ENCODE measurements at places on chromosomes 2 and 18.

DNA sequence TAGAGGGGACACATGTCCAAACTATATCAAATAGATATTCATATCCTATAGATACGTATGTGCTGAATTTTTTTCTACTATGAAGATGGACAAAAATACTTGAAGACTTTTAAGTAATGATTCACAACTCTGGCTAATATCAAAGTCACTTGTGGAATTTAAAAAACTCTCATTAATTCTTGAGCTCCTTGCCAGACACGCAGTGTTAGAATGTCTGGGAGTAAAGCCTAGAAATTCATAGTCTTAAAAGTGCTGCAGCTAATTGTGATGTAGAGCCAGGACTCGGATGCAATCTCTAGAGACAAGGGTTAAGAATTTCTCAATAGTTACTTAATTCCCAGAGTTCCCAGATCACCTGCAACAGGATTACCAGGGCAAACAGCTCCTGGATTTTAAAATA is 107.4 kb downstream of the ARL6IP6 start:
- no peak for DNase-seq

- no peak for DNase-seq
These were observed 286.8 kb downstream of the RAD51AP2 start for GRCh38 chr2:17231394-17231965.

DNA sequence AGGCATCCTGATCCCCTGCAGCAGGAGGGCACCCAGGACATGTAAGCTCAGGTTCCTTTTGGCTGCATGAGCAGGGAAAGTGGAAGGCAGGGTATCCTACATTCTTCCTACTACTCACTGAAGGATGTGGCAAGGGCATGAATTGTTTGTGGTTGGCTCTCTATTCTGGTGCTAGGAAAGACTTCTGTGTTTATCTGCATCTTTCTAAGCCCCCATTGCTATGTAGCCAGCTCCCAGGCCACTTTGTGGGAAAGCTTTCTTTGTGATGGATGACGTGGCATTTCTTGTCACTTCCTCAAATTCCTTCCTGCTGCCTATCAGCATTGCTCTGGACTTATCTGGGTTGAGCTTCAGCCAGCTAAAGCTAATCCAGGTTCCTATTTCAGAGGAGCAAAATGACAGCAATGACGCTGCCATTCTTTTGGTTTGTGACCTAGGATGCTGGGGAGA is 46.2 kb downstream of the MEIS1 start:
- DNase-seq: no peak

DNA sequence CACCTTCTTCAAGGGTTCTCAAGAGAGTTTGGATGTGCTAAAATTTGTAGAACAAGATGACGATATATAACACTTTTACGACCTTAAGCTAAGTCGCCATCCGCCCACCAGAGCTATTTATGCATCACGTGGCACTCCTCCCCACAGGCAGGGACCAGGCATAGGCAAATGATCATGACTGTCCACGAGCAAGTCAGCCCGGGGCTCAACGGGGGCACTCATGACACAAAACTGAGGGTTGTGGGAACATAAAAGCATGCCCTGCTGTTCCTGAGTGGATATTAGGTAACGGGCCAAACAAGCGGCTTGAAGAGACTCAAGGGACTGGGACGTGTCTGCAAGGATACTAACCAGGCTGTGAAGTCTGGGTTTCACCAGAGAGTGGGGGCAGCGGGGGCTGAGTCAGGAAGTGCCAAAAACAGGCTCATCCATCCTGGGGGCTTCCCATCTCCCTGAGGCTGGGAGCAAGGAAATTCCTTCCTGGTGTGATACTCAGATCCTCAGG is 58.1 kb downstream of the FAM178B start:
- no peak for DNase-seq

DNA sequence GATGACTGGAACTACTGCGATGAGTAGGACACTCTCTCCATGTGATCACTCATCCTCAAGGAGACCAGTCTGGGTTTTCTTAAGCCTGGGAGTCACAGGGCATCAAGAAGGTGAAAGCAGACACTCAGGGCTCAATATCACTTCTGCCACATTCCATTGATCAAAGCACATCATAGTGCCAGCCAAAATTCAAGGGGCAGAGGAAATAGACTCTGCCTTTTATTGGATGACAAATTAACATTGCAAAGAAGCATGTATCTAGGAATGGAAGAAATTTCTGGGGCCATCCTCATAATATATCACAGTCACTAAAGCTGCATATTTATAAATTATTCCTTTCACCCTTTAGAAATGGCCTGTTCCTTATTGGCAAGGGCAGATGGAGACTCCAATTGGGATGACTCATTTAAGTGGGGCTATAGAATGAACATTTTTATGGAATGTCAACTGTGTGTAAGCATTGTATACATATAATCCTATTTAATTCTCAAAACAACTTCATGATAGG is 114.8 kb upstream of the CDC42EP3 start:
- DNase-seq: no peak

DNA sequence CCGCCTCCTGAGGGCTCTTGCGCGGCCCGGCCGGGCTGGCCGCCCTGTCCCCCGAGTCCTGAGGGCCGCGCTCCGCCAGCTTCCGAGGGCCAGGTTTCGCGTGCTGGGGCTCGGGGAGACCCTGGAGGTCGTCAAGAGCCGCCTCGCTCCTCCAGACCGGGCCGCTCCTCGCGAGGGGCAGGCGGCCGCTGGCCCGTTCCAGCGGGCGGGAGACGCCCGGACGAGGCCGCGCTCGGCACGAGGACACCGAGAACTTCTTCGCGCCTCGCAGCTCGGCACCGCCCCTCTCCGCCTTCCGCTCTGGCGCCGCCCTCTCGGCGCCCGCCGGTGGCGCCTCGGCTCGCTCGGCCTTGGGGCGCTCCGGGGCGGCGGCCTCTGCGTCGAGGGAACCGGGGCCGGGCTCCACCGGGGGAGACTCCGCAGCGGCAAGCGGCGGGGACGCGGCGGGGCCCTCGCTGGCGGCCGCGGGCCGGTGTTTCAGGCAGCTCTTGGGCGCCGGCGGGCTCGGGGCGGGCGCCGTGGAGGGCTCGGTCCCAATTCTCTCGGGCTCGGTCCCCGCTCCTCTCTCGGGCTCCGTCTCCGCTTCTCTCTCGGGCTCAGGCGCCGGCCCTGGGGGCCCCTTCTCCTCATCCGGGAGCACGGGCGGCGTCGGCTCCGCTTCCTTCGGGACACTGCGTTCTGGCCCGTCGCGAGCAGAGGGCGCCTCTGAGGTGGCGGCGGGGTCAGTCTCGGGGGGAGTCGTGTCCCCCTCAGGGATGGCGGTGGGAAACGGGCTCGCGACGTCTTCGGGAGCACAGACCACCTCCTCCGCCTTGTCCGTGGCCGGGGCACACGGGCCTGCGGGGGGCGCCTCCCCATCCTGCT is 91.6 kb upstream of the MGAT4A start:
- DNase-seq: no peak

DNA sequence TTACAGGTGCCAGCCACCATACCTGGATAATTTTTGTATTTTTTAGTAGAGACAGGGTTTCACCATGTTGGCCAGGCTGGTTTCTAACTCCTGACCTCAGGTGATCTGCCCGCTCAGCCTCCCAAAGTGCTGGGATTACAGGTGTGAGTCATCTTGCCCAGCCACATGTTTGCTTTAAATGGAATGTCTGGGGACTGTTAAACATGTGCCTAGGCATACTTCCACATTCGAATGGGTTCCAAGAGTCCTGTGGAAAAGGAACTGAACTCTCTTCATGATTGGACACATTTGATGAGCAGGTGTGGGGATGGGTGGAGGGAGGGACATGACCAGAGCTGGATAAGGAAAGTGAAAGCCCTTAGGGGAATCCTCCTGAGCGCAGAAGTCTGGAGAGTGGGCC is 58.4 kb upstream of the GREB1L start:
- DNase-seq: no peak

GRCh38 chr2:28521663-28522062 is 25.8 kb downstream of the PLB1 start:
- DNase-seq: no peak

DNA sequence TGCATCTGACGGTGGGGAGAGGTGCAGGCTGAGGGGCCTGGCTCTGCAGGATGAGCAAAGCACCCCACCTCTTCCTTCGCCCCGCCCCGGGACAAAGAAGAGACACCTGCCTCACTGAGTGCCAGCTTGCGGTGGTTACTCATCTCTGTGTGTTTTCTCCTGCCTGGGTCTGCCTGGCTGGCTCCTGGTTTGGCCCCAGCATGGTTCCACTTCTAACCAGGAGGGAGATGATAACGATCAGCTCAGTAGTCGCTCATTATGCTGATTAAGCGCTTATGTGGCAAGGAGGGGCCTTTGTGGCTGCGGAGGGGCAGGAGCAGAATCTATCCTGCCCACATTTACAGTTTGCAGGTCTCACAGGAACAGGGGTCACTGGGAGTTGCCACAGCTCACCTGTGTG is 68.7 kb upstream of the EDAR start:
- no peak for DNase-seq

DNA sequence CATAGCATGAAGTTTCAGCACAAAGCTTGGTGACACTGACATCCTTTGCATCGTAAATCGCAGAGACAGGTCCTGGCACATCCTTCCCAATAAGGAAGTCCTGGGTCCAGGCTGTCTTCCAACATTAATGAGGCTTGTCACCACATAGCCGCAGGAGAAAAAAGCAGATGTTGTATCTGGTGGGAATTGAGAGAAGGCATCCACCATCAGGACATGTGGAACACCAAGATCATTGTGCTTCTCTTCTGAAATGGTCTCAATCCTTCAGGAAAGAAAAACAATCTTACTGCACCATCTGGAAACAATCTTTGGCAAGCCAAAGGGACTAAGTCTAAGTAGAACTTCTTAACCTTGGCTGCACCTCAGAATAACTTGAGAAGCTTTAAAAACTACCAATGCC is 119.0 kb upstream of the ARHGAP28 start:
- DNase-seq: no peak

DNA sequence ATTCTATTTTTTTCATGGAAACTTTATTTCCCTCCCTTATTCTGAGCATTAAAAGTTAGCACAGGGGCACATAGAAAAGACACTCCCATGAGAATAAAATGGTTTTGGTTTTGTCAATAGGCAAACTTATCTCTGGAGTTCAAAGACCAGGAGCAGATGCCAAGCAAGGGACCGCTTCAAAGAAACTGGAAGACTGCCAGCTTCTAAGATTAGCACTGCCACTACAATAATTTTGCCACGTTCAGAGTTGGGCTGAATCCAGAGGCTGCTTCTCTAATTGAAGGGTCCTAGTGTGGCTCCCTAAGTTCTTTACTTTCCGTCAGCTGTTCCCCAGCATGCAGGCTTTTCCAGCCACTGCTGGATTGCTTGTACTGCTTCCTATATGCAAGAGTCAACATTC is 681.0 kb upstream of the GCFC2 start:
- DNase-seq: no peak

- DNase-seq: no peak
These were observed 1272.8 kb downstream of the SUCLG1 start for GRCh38 chr2:83186105-83186760.

- DNase-seq: no peak
These were observed 50.3 kb downstream of the TSN start for GRCh38 chr2:121805766-121806143.

Measured in GM12891 (cell line).